CD4-positive, alpha-beta T cell treated with Interleukin-6 at 100 ng/mL for 8 hours (primary cell): ENCODE measurements at places on chromosomes 3 and 15.
A peak's percentile ranks its signal among the peaks of the same experiment; 100 is the strongest.

DNA sequence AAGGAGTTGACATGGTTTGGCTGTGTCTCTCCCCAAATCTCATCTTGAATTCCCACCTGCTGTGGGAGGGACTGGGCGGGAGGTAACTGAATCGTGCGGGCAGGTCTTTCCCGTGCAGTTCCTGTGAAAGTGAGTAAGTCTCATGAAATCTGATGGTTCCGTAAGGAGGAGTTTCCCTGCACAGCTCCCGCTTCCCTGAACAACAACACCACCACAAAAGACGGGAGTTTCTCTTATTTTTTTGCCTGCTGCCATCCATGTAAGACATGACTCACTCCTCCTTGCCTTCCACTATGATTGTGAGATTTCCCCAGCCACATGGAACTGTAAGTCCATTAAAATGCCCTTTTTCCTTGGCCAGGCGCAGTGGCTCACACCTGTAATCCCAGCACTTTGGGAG, 22.7 kb downstream of the XXYLT1 start:
- no peak for DNase-seq

DNA sequence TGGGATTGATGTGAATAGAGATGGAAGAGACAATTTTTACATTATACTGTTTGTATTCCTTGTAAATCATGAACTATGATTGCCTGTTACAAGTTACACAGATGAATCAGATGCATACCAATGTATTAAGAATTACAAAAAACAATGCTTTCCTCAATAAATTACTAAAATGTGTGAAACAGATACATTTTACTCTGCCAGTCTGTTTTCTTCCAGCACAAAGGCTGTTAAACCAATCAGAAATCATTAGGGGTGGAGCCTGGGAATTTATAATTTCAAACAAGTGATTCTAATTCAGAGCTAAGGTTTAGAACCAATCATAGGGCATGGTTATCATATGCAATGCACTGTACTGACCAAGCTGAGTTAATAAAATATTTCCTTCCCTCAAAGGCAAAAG, 21.8 kb upstream of the ANKRD28 start:
- DNase-seq, result no peak

- no peak for DNase-seq
These were observed 541.1 kb downstream of the AGBL1 start for GRCh38 chr15:86620641-86621349.

DNA sequence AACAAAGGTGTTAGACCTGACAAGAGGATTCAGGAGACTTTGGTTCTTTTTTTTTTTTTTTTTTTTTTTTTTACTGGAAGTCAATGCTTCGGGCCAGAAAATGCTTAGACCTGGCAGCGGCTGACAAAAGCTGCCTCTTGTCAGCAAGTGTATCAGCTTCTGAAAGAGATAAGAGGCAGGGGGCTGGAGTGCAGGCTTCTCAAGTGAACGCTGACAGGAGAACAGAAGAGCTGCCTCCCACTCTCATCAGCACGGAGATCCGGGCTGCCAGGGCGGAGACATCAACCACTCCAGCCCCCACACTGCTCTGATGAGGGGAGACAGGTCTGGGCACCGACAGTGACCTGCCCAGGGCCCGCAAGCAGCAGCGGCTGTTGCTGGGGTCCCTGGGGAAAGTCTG, 9.4 kb upstream of the SCN5A start:
- DNase-seq, result no peak

GRCh38 chr15:31905054-31905453, 125.3 kb upstream of the CHRNA7 start:
- DNase-seq, result no peak

GRCh38 chr15:80234883-80235282, 17.1 kb downstream of the CTXND1 start:
- DNase-seq, result peak; percentile 9

- DNase-seq, result no peak
These were observed 89.4 kb downstream of the ADAMTS17 start for GRCh38 chr15:100252359-100252758.

GRCh38 chr15:41581110-41581509, 22.1 kb downstream of the TYRO3 start:
- DNase-seq, result no peak

GRCh38 chr3:42652611-42653302, 740 bp upstream of the ZBTB47 start:
- no peak for DNase-seq

DNA sequence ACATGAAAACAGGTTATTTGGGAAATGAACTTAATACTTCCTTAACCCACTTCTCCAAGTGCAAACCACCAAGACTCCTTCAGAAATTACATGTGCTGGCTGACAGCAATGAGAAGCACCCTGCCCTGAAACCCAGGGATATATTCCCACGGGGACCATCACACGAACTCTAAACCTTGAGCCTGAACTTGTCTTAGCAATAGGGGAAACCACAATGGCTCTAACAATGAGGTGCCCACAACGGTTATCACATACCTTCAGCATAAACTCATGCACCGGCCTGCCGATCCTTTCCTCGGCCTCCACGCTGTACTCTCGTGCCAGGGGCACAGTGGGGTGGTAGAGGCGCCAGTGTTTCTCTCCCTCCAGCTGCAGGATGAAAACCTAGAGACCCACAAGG, 13.4 kb downstream of the RIOX2 start:
- no peak for DNase-seq

- no peak for DNase-seq
These were observed 30.2 kb downstream of the NR2F2 start for GRCh38 chr15:96360581-96361308.

DNA sequence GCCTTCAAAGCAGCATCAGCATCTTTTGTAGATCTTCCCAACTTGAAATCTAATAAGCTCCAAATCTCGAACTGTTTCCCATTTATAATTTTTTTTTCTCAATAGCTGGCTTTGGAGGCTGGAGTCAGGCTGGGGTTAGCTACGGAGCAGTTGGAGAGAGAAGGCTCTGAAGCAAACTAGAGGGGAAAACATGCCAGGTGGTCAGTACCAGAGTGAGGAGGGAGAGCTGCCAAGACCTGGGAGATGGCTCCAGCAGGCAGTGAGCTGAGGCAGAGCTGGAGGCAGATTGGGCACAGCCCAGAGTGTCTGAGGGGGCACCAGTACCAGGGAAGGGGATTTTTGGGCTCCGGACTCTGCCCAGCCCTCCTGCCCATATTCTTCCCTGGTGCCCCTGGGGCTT, 311.2 kb downstream of the RPLP1 start:
- DNase-seq, result no peak
